ENCODE measurements at places on chromosomes 7 and 10. TPM values are rescaled to one million over a fixed set of nuclear protein-coding genes. Genes with fewer than 3 reads are reported as not detected.

Gene MYO3A
- not detected for total RNA-seq

Gene MKLN1
- 15.7 TPM for total RNA-seq

Gene PSD
- not detected for total RNA-seq

Gene CYP26C1
- total RNA-seq: 0.30 TPM

Gene LIPA
- 54.9 TPM for total RNA-seq

Gene FGFBP3
- total RNA-seq: 0.33 TPM

Gene AHCYL2
- total RNA-seq: 4.0 TPM

Gene GALNT17
- total RNA-seq: not detected

Gene EN2
- not detected for total RNA-seq

Gene NEUROG3
- not detected for total RNA-seq

Gene CALY
- not detected for total RNA-seq

Gene ABCB4
- total RNA-seq: 2.1 TPM

Gene TMEM225B
- 0.15 TPM for total RNA-seq

Gene SSC4D
- 0.79 TPM for total RNA-seq

Gene APBB1IP
- total RNA-seq: not detected

Gene PIK3CG
- total RNA-seq: 4.7 TPM

Gene ELFN1
- 0.84 TPM for total RNA-seq

Gene CNNM1
- total RNA-seq: not detected

Gene TMEM196
- not detected for total RNA-seq

Gene GPR15LG
- not detected for total RNA-seq

Gene GIMAP2
- 35.7 TPM for total RNA-seq

Gene FFAR4
- not detected for total RNA-seq

Gene MMP21
- not detected for total RNA-seq

Gene SEMA3E
- total RNA-seq: 0.27 TPM

Gene ZNF804B
- not detected for total RNA-seq

Gene HOXA6
- 6.5 TPM for total RNA-seq

Gene HABP2
- total RNA-seq: not detected

Gene AKR1C4
- total RNA-seq: not detected

Gene HOGA1
- 0.07 TPM for total RNA-seq

Gene MPP7
- 0.34 TPM for total RNA-seq

Gene RPEL1
- total RNA-seq: not detected

Gene PNLIPRP2
- total RNA-seq: not detected

Gene ASZ1
- total RNA-seq: not detected

Gene MMD2
- total RNA-seq: not detected

Gene H2BK1
- not detected for total RNA-seq

Gene PDCD4
- 15.5 TPM for total RNA-seq

Gene KCNH2
- total RNA-seq: not detected

Gene PNLIPRP3
- total RNA-seq: not detected

Gene SEMA3D
- 3.2 TPM for total RNA-seq

Gene ZNF239
- 0.44 TPM for total RNA-seq

Gene CYTH3
- 16.5 TPM for total RNA-seq

Gene PDE6C
- total RNA-seq: not detected

Data from mammary microvascular endothelial cell (primary cell).